SK-N-MC (cell line): ENCODE measurements at places on chromosomes 7 and 10.

- DNase-seq = no peak
Measured at GRCh38 chr10:7000061-7000460, 410.8 kb downstream of the SFMBT2 start.

DNA sequence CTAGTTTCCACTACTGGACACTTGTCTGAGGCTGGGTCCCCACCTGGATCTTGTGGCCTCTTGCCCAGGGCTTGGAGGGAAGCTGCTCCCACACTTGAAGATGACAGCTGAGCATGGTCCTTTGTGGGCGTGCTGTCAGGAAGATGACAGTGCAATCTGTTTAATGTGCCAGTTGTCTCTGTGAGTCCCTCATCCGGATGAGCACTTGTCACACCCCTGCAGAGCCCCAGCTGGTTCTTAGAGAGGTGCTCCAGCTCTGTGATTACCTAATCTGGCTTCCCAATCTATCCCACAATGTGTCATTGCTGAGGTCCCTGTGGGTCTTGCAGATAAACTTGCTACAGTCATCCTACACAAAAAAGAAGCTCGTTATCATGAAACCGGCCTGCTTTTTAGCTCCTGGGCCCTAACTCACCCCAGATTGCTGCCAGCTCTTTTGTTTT lies 34.8 kb upstream of the CCSER2 start:
- DNase-seq = no peak

- DNase-seq = no peak
Measured at GRCh38 chr10:49329146-49329505, 30.2 kb downstream of the C10orf71 start.

DNA sequence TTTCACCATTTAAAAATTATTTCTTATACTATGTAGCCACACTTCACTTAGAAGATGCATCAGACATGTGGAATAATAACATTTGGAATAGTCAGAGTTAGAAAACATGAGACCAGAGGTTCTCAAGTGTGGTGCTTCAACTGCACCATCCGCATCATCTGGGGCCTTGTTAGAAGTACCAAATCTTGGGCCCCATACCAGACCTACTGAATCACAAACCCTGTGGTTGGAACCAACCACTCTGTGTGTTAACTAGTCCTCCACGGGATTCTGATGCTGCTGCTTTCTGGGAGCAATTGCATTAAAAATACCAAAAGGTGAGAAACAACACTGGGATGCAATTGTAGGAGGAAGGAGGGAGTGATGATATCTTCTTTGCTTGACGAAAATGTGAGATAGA lies 125.2 kb downstream of the GNAT3 start:
- DNase-seq = no peak

DNA sequence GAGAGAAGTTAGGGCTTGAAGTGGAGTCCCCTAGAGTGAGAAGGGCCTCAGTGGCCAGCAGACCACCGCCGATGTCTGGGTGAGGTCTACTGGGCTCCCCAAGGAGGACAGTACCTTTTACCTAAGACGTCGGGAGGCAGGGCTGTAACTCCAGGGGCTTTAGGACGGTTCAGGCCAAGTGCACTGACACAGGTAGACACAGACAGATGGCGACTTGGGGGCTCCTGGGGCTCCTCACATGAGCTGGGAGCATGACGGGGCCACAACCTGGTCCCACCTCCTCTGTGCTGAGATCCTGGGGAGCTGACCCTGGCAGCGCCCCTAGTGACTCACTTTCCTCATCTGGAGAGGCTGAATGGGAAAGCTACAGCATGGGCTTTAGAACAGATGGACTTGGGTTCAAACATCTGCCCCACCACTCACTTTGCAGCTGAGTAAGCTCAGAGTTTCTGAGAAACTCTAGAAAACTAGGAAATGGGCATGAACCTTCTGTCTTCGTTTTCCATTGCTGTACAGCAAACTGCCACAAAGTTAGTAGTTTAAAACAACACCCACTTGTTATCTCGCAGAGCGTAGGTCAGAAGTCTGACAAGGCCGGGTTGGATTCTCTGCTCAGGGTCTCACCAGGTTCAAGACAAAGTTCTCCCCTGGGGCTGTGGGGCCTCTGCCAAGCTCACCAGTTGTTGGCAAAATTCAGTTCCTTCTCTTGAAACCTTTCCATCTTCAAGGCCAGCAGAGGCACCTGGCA lies 4.7 kb upstream of the COMTD1 start:
- no peak for DNase-seq

GRCh38 chr7:120055300-120055699 lies 217.7 kb upstream of the KCND2 start:
- no peak for DNase-seq

DNA sequence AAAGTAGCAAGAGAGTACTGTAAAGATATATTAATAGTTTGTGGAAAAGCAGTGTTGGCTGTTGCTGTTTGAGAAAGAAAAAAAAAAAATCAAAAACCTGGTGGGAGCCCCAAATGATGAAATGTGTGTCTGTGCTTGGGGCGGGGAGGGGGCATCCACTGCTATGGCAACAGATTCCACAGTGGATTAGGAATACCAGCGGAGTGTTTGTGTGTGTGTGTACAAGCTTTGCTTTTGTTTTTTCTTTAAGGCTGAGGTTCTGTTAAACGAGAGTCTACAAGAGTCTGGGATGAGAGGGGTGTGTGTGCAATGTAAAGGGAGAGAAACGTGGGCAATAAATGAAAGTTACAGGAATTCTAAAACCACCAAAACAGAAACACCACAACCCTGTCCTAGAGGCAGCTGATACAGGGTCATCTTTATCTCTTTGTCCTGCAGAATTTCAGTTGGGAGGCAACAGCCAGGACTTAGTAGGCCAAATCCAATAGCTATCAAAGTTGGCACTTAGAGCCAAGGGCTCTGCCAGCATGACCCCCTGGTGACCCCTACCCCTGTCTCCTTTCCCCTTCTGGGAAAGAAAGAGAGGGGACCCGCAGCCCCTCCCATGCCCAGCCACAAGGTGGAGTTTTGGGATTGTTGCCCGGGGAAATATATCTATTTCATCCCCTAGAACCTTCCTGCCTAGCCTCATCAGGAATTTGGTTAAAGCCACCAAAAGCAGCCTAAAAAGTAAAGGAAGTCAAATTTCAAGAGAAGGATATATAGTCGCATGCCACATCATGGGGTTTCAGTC lies 85.4 kb downstream of the OSBPL3 start:
- no peak for DNase-seq

DNA sequence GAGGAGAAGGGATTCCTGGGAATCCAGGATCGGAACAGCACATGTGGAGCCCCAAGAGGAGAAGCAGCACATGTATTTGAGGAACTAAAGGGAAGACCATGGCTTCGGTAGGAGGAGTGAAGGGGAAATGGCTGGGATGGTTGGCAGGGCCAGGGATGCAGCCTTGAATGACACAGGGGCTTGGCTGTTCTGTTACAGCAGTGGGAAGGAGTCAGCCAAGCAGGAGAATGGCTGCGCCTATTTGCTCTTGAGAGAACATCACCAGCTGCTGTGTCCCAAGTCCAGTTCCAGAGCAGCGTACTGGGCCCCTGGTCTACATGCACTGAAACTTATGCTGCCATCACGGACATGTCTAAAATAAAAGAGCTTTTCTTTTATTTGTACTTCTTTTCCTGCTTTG lies 130.0 kb downstream of the PLPP4 start:
- DNase-seq = no peak

- DNase-seq = no peak
Measured at GRCh38 chr7:117273814-117274225, 49.0 kb downstream of the WNT2 start.

DNA sequence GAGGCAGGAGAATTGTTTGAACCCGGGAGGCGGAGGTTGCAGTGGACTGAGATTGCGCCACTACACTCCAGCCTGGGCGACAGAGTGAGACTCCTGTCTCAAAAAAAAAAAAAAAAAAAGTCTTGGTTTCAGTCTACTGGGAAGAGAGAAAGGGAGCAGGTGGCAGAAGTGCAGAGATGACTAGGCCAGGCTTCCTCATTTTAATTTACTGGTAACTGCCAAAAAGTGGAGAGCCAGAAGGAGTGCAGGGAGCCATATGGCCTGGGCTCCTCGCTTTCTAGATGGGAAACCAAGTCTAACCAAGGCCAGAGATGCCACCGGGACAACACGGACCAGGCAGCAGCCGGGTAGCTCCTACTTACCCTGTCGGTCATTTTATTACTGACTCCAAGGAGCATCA lies 12.2 kb downstream of the SEPHS1 start:
- DNase-seq = no peak

DNA sequence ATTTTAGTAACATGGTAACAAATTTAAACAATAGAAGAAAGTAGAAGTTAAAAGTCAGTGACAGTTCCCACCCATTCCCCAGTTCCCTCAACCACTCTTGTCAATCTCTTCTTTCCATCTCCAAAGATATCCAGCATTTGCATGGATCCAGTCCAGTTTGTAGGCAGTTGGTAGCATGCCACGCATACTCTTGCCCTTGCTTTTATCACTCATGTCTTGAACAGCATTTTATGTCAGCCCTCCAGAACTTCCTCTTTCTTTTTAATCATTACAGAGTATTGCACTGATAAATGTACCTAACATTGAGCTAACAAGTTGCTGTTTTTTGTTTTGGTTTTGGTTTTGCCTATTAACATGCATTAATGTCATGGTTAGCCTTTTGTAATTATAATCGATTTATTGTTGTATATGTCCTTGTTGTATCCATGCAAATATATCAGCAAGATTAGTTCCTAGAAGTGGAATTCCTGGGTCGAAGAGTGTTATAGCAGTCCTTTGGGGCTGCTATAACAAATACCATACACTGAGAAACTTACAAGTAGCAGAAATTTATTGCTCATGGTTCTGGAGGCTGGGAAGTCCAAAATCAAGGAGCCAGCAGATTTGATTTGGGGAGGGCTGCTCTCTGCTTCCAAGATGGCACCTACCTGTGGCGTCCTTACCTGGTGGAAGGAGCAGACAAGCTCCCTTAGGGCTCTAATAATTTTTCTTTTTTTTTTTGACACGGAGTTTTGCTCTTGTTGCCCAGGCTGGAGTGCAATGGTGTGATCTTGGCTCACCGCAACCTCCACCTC lies 25.7 kb downstream of the CHST3 start:
- DNase-seq = no peak

GRCh38 chr7:31044529-31044928 lies 7.6 kb upstream of the ADCYAP1R1 start:
- DNase-seq = no peak
